ENCODE measurements at places on chromosomes 13 and 19.
A peak's percentile ranks its signal among the peaks of the same experiment; 100 is the strongest.

GRCh38 chr13:91132786-91133185, 214.7 kb upstream of the MIR17HG start:
- DNase-seq = no peak

GRCh38 chr19:38616265-38616664, 1.5 kb downstream of the MAP4K1 start:
- no peak for DNase-seq

DNA sequence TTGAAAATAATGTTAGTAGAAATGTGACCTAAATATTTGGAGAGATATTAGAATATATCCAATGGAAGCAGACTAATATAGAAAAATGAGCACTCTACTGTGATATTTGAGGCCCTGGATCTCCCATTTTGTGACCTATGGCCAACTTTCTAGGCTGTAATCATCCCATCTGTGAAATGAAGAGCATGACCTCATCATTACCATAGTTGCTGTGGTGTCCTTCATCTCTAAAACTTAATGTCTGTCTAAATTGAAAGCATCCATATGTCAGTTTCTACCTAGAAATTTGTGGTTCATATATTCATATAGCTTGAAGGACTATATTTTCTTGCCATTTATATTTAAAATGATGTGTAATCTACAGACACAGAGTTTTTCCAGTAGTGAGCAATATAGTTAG, 41.6 kb downstream of the PAN3 start:
- DNase-seq = no peak

- peak; percentile 97 for DNase-seq
Observed at GRCh38 chr19:16330368-16330801, 5.8 kb downstream of the KLF2 start.

DNA sequence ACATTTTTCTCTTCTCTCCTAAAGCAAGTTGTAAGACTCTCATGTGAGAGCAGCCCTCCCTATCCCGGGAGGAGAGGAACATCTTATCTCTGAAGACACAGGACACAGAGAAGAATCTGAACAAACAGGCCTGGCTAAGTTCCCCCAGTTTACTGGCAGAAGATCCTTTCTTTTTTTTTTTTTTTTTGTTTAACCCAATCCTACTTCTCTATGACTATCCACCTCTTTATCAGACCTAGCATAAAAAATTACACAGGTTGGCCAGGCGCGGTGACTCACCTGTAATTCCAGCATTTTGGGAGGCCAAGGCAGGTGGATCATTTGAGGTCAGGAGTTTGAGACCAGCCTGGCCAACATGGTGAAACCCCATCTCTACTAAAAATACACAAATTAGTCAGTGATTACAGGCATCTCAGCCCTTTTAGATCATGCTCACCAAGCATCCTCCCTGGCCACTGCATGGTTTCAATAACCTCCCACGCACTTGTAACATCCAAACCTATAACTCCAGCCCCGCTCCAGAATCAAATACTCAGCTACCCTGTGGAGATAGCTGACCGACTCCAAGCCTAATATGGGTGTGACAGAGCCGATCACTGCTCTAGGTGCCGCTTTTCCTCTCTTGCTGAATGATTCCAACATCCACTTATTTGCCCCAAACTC, 27.3 kb upstream of the MUC16 start:
- DNase-seq = no peak

GRCh38 chr13:86900906-86901305, 770.3 kb upstream of the SLITRK5 start:
- no peak for DNase-seq

GRCh38 chr13:113052206-113052605, 53.4 kb upstream of the F7 start:
- no peak for DNase-seq

GRCh38 chr13:29129616-29130015, 309.5 kb downstream of the MTUS2 start:
- no peak for DNase-seq

GRCh38 chr19:738509-739128, 12.3 kb upstream of the MISP start:
- DNase-seq = no peak

DNA sequence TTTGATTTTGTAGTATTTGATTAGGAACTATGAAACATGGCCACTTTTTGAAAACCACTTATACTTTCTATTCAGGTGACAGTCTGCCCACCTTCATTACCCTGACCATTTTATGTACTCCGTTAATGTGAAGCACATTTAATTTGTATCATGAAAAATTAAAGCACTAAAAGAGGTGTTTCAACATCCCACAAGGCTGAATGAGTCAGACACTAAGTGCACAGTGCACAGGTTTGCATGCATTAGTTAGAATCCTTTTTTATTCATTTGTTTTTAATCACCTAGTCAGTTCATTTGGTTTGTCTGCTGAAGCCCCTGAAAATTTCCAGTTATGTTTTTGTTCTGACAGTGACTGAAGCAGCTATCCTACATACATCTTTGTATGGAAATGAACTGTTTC, 271.0 kb downstream of the SLITRK5 start:
- no peak for DNase-seq

- no peak for DNase-seq
Observed at GRCh38 chr13:66689037-66689619, 541.0 kb downstream of the PCDH9 start.

Measured in activated CD4-positive, alpha-beta T cell treated with anti-CD3 and anti-CD28 coated beads for 4 hours (primary cell).